GM12865 (cell line): ENCODE measurements at places on chromosomes 7 and 10.

DNA sequence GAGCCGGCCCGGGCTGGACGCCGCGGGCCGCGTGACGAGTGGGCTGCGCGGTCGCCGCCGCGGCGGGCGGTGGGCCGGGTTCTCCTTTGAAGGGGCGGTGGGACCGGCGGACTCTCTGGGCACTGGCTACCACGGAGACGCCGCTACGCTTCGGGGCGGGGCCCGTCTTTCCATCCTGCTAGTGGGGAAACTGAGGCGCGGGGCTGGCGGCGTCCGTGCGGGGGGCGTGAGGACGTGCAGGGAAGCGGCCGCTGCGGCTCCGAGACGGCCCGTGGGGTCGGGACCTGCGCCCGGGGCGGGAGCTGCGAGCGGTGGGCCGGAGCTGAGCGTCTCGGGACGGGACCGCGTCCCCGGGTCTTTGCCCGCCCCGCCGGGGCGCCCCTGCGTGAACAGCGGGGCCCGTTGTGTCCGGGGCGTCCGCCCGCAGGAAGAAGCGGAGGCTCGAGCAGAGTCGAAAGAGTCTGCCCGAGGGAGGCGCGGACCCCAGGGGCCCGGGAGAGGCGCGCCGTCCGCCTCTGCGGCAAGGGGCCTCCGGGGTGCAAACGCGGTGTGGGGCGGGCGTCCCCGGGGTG, 548 bp upstream of the BNIP3 start:
- DNase-seq: no peak

GRCh38 chr10:93437946-93438612, 44.1 kb downstream of the MYOF start:
- DNase-seq: no peak

DNA sequence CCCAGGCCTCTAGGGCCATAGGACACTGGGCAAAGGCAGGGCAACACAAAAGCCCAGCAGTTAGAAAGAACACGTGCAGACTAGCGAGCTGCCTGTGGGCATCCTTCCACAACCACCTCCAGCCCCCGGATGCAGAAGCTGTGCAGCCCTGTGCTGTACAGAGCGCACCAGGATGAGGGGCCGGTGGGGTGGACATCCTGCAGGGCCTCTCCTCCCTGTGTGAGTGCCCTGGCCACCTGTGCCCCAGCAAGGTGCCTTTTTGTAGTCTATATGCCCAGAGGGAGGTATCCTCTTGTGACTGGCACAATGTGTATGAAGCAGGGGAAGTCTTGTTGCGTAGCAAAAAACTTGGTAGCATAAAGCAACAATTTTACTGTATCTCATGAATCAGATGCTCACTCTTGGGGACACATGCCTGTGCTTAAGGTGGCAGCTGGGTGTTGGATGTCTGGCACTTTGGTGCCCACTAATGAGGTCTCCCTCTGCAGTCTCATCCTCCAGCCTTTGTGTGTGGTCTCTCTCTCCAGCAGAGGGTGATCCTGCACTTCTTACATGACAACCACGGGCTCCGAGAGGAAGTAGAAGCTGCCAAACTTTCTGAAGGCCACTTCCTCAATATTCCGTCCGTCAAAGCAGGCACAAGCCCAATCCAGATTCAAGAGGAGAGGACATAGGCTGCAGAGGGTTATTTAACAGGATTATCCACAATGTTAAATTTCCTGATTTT, 8.7 kb downstream of the NCAPG2 start:
- peak; percentile 38 for DNase-seq

DNA sequence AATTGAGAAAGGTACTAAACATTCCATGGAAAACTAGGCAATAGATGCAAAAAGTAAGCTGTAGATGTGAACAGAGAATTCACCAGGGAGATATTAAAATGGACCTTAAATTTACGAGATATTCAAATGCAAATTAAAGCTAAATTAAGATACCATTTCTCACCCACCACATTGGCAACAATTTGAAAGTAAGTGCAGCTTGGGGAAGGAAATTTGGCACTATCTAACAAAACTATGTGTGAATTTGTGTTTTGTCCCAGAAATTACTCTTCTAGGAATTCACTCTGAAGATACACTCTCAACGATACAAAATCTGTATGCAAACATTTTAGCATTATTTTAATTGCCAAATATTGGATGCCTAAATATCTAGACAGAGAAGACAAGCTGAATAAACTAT, 178.2 kb upstream of the SORCS1 start:
- no peak for DNase-seq

DNA sequence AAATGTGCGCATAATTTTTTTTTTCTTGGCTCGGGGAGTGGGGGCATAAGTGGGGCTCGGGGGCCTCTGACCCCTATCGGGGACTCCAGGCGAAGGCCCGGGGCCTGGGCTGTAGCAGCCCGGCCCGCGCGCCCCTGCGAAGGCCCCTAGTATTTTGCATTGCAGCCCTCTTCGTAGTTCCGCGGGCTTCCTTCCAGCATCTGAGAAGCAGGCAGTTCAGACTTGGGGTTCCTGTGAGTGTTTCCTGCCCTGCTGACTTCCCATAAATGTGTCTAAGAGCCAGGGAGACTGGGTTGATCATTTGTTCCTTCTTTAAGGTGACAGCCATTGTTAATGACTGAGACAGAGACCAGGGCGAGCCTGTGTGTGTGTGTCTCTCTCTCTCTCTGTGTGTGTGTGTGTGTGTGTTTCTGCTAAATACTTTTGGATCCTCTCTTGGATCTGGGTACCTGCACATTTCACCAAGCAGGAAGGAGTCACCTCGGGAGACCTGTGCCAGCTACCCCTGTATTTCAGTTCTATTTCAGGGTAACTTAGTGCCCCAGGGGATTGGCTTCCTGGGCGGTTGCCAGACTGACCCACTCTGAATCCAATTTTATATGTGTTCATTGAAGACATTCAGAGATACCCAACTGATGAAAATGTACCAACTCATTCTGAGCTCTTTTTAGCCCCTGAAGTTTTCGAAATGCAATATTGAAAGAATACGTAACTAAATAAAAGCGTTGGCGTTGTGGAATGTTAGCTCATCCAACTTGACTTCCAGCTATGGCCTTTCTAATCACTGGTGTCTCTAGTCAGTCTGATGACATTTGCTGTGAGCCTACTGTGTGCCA, 805 bp downstream of the MSRB2 start:
- peak; percentile 67 for DNase-seq

- DNase-seq: no peak
Measured at GRCh38 chr10:2980116-2980515, 87.2 kb upstream of the PFKP start.

GRCh38 chr7:84847790-84848189, 339.1 kb downstream of the SEMA3D start:
- DNase-seq: peak; percentile 18

DNA sequence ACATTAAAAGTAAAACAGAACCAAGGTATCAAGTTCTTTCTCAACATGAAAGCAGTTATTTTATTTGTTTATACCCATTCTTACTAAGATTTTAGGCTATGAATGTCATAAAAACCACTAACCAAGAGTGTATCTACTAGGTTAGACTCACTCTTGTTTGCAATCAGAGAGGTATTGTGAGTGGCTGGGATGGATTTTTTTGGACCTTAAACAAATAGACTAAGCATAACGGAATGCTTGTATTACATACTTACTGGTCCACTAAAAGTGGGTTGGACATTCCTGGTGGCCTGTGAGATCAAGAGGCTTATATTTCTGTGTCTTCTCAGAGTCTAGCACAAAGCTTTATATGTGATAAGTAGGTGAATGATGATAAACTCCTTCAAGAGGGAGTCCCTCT, 32.6 kb upstream of the CBLL1 start:
- DNase-seq: no peak

DNA sequence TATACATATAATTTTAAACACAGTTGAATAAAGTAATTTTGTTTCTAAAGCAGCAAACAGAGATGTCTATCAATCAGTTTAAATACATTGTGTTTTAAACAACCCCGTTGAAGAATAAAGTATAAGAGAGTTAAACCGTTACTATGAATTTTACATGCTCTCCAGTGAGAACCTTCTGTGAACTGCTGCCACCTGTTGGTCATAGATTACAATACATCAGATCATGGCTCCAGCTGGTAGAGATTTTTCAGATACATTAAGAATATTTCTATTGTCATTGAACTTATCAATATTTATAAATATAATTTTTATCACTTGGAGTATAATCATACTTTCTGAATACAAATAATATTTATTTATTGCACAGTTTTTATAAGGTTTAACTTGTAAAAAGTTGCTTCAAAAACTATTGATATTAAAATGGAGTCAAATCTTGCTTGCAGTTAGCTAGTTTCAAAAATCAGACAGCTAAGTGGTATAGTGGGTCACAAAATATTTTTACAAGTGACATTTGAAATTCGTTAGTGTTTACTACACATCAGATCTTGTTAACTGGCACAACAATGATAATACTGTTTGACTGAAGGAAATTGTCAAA, 561.2 kb upstream of the PHF14 start:
- DNase-seq: peak; percentile 54

GRCh38 chr10:59905066-59905730, 1.2 kb downstream of the CCDC6 start:
- DNase-seq: peak; percentile 82

- no peak for DNase-seq
Measured at GRCh38 chr7:5479941-5480517, 56.4 kb upstream of the TNRC18 start.

DNA sequence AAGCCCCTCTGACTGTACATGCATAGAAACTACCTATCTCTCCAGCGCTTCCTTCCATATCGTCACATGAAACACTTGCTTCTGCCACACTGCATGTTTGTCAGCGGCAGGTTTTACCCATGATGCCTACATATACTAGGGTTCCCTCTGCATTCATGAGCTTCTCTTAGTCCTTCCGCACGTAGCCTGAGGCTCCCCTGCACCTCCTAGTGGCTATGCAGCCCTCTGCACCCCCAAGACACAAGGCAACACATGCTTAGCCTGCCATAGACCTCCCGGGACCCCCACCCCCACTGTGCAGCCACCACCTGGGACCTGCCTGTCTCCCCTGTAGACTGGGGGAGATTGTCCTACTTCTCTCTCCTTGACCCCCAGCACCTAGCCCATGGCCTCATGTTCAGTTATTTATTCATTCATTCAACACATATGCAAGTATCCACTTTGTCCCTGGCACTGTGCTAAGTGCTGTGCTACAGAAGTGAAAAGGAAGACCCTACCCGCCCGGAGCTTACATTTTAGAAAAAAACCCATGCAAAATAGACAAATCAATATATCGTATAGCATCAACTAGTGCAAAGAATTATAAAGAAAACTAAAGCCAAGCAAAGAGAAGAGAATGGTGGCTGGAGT, 23.5 kb downstream of the TMEM273 start:
- peak; percentile 76 for DNase-seq

DNA sequence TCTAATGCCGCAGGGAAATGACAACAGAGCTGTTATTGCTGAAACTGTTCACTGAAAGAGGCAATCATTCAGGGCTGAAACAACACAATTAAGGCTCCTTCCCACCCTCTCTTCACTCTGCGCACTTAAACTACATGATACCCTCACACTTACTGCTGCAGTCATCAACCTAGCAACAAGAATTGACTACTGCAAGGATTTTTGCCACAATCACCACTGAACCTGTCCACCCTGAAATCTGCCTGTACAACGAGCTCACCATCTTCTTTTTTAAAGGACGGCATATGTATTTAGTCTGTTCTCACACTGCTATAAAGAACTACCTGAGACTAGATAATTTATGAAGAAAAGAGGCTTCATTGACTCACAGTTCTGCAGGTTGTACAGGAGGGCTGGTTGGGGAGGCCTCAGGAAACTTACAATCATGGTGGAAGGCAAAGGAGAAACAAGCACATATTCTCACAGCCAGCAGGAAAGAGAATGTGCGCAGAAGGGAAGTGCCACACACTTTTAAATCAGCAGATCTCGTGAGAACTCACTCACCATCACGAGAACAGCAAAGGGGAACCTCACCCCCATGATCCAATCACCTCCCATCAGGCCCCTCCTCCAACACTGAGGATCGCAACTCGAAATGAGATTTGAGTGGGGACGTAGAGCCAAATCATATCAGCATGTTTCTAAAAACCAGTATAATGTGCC, 131.7 kb downstream of the SORCS1 start:
- no peak for DNase-seq

DNA sequence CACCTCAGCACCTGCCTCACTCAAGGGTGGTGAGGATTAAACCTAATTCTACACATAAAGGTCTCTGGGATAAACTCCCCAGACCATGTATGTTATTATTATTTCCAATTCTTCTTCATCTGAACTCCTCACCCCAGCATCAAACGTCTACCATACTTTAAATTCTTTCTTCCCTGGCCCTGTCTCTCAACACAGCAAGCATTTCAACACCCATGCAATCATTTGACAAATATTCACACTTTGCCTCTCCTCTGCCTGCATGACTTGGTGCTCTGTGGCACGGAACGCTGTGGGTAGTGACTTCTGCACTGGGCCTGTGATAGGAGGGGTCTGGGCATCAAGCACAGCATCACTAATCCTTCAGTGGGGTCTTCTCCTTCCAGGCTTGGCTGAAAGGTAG, 490.8 kb downstream of the TNS3 start:
- no peak for DNase-seq

- DNase-seq: no peak
Measured at GRCh38 chr10:2979306-2979705, 88.0 kb upstream of the PFKP start.

DNA sequence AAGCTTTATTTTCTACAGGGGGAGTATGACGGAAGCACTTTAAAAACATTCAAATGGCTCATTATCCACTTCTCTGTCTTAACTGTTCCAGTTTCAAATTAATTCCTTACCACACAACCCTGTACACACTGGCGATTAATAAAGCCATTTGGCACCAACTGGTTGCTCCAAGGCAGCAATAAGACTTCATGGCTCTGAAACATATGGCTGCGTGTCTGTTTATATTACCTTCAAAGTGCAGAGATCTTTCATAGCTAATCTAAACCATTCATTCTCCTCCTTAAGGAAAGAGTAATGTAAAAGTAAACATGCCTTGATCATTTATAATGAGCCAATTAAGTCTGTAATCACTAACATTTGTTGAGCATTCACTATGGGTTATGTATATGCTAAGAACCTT, 325.7 kb downstream of the PARD3 start:
- DNase-seq: no peak

DNA sequence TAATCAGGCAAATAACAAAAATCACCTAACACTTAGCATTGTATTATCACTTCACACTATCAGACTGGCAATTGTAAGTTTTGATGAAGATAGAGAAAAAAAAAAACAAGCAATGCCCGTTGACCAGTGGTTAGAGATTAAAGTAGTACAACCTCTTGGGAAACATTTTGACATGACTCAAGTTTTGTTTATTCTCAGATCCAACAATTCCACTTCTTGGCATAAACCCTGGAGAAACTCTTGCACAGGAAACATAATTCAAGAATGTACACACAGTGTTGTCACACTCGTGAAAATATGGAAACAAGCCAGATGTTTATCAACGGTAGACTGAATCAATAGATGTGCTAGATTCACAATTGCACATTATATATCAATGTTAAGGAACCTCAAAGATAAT, 37.2 kb downstream of the FRMD4A start:
- DNase-seq: no peak

- peak; percentile 87 for DNase-seq
Measured at GRCh38 chr10:74900297-74900696, 73.9 kb downstream of the KAT6B start.

GRCh38 chr7:102985176-102985783, 72.5 kb downstream of the LRRC17 start:
- DNase-seq: no peak

- DNase-seq: no peak
Measured at GRCh38 chr7:126541406-126541805, 711.3 kb downstream of the GRM8 start.

- DNase-seq: no peak
Measured at GRCh38 chr10:93777092-93777491, 19.4 kb downstream of the LGI1 start.

- DNase-seq: no peak
Measured at GRCh38 chr7:83486957-83487356, 162.0 kb downstream of the SEMA3E start.

GRCh38 chr10:104339469-104340110, 1.3 kb upstream of the ITPRIP start:
- no peak for DNase-seq
